ENCODE measurements at places on chromosomes 6 and 20.
A peak's percentile ranks its signal among the peaks of the same experiment; 100 is the strongest.

DNA sequence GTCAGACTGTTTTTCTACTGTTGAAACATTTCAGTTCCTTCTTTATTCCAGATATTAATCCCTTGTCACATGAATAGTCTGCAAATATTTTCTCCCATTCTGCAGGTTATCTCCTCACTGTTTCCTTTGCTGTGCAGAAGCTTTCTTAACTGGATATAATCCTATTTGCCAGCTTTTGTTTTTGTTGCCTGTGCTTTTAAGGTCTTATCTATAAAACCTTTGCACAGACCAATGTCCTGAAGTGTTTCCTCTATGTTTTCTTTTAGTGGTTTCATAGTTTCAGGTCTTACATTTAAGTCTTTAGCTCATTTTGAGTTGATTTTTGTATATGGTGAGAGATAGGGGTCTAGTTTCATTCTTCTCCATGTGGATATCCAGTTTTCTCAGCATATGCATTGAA lies 19.2 kb downstream of the NCOA6 start:
- no peak for DNase-seq

DNA sequence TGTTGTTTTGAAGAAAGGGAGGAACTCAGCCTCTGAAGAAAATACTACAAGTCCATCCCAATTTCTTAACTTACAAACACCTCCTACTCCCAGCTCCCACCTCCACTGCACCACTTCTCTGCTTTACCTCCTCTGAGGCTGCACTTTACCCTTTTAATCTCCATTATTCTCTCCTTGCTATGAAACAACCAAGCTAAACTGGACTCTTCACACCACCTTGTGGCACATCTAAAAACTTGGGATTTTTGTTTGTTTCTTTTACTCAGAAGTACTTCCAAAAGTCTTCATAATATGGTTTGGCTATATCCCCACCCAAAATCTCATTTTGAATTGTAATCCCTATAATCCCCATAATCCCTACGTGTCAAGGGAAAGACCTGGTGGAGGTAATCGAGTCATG lies 142.2 kb downstream of the MOXD1 start:
- DNase-seq: peak; percentile 21

DNA sequence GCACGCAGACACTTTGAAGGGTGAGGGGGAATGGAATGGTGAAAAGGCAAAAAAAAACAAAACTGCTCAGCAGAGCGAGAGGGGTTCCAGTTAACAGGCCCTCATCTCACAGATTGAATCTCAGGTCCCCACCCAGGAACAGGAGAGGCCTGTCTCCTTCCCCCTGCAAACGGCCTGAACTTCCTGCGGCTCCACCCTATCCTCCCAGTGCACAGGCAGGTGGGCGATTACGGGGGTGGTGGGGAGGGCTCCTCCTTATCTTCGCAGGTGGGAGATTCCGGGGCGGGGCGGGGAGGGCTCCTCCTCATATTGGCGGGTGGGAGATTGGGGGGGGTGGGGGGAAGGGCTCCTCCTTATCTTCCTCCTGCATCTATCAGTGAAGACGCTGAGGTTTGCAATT lies 129.0 kb downstream of the SOX4 start:
- no peak for DNase-seq

DNA sequence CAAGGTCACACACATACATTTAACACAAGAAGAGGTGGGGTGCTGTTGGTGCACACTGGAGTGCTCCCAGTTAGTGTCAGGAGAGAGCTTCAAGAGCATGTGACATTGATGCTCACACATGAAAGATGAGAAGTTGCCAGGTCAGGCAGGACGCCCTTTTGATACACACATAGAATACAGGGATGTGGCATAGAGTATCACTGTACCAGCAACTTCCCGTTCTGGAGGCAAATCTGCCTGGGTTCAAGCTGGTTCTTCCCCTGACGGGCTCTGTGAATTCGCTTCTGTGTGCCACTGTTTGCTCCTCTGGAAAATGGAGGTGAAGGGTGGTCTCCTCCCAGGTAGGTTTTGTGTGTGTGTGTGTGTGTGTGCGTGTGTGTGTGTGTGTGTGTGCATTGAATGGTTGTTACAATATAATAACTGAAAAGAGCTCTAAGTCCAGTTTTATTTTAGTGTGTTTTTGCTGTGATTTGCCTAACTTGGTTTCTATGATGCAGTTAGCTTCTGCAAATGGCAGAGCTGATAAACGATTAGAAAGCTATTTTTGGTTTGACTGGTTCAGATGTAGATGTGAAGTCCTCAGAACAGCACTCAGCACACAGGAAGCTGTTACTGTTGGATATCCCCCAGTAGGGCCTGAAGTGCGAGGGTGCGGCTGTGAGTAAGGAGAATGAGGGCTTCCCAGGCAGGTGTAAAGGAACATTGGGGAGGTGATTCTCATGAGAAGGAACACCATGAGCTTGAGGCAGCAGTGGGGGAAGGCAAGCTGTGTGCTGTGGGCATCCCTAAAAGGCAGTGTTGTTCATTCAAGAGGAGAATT lies 53.4 kb downstream of the HIVEP1 start:
- no peak for DNase-seq

GRCh38 chr6:25404693-25405169 lies 125.6 kb downstream of the CARMIL1 start:
- no peak for DNase-seq

- peak; percentile 10 for DNase-seq
These were observed 155.1 kb upstream of the ENPP5 start for GRCh38 chr6:46325561-46326530.

- DNase-seq: peak; percentile 45
These were observed 7.6 kb upstream of the DEFB129 start for GRCh38 chr20:219290-220115.

DNA sequence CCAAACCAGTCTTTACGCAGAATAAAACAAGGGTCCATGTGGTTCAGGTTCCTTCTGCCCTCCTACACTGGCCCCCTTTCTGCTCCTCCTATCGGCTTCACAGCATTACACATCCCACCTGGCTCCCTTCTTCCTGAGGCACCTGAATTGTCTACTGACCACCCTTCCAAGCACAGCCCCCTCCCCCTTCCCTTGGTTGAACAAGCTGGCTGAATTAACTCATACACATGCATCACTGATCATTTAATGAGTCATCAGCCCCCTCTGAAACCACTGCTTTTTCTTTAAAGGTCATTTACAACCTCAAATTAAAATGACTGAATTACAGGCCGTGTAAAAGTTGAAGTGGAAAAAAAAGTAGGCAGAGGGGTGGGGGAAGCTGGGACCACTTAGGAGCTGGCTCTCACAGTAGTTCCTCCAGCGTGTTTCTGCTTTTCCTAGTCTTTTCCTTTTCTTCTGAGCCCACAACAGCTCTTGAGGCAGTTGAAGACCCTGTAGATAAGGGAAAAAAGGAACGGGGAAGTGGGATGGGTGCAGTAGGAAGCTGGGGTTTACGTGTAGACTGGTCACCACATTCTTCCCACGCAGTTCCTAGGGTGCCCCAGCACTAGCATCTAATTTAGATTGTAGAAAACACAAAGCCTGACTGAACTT lies 67.6 kb downstream of the FYN start:
- no peak for DNase-seq

GRCh38 chr20:1626528-1627199 lies 6.9 kb upstream of the SIRPB1 start:
- no peak for DNase-seq

DNA sequence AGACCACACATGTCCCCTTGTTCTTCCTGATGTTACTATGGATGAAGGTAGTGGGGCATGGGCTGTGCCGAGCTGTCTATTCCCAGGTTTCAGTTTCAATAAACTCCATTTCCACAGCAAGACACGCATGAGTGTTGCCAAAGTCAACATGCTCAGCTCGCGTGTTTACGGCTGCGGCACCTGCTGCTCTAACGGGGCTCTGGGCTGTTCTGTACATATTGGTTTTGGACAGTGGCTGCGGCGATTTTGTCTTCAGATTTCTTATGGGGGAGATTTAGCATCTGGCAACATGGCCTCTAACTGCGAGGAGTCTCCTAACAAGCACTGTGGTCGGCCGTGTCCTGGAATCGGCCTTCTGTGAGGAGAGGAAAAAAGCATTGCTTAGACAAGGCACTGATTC lies 58.6 kb downstream of the TMEM242 start:
- no peak for DNase-seq

GRCh38 chr6:32718879-32719278 lies 22.3 kb upstream of the HLA-DQA2 start:
- no peak for DNase-seq

DNA sequence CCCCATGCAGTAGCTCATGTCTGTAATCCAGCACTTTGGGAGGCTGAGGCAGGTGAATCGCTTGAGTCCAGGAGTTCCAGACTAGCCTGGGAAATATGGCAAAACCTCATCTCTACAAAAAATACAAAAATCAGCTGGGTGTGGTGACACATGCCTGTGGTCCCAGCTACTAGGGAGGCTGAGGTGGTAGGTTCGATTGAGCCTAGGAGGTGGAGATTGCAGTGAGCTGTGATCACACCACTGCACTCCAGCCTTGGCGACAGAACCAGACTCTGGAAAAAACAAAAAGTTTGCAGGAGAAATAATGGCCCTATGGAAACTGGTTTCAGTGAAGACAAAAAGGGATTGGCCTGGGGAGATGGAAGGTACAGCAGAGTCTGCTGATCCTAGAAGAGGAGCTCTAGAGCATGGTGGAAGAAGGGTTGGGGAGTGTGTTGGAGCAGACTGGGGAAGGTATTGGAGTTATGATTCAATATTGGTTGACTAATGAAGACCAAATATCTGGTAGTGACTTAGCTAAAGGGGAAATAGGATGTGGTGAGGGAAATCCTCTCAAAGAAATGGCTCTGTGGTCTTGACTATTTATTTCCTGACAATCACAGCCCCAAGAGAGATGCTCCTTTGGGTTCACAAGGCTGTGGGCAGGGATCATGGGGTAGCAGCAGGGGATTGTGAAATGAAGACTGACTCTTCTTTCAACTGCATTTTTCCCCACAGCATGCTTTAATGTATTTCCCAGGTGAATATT lies 281.9 kb downstream of the UTRN start:
- no peak for DNase-seq

- DNase-seq: no peak
These were observed 153.4 kb upstream of the SALL4 start for GRCh38 chr20:51955756-51956155.

- no peak for DNase-seq
These were observed 19.4 kb upstream of the ITCH start for GRCh38 chr20:34343458-34344211.

- no peak for DNase-seq
These were observed 6.3 kb downstream of the NRSN2 start for GRCh38 chr20:353166-353565.

DNA sequence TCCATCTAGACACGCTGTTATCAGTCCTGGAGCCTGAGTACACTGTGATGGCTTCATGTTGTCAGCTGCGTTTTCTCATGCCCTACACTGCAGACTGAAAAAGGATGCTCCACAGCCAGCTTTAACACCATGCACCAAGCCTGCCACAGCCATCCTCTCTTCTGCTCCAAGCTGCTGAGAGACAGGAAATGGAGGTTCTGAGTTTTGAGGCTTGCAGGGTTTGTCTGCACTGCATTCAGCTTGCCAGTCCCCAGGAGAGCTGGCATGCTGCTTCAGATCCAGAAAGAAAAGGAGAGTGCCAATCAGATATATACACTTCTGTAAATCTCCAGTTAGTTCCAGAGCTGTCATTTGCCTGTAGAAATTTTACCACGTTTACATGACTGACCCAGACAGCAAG lies 550.7 kb upstream of the FLRT3 start:
- no peak for DNase-seq

- peak; percentile 14 for DNase-seq
These were observed 250.8 kb upstream of the PRDM1 start for GRCh38 chr6:105835373-105835772.

GRCh38 chr20:35145141-35145564 lies 2.0 kb downstream of the EDEM2 start:
- DNase-seq: peak; percentile 68

DNA sequence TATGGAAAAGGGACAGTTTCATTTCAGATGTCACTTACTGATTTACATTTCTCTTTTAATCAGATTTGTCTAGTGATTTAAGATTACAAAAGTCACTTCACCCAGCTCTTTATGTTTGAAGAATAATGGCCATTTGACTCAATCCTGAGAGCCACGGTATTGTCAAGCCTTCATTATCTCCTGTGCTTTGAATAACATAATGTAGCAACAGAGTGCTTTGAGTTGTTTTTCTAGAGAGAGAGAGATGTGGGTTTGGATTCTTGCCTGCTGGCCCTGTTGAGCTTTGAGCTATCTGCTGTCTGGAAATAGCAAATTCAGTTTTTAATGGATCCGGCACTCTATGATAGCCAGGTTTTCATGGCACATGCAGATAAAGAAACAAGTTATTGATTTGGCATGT lies 478.4 kb upstream of the SOX4 start:
- DNase-seq: no peak

DNA sequence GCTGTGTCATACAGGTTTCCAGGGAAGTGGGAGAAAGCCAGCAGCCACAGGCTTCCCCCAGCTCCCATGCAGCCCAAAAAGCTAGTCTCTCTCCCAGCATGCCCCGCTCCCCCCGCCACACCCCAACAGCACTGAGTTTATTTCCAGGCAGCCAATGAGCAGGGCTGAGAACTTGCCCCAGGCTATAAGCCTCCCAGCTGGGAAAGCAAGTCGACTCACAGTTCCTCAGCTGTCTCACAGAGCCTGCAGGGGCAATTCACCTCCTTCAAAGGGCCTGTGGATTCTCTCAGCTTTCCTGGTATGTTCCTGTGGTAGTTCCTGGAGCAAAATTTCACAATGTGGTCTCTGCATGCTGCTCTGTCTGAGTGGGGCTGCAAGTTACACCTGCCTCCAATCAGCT lies 34.2 kb downstream of the PAX1 start:
- DNase-seq: no peak

DNA sequence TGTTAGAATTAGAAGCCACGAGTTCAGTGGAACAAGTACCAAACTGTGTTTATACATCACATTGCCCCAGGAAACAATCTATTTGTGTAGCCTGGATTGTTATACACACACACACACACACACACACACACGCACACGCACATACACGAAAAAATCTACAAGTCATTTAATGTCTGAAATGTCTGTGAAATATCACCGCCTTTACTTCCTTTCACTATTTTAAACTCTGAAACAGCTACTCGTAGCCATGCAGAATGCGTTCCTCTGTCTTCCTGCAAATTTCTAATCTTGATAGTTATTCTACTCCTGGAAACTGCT lies 84.4 kb upstream of the SCAF8 start:
- DNase-seq: no peak

GRCh38 chr6:163825033-163825432 lies 410.5 kb downstream of the QKI start:
- no peak for DNase-seq

- no peak for DNase-seq
These were observed 196.2 kb downstream of the PAX1 start for GRCh38 chr20:21901470-21902275.

GRCh38 chr6:41047745-41048732 lies 5.0 kb upstream of the APOBEC2 start:
- no peak for DNase-seq

DNA sequence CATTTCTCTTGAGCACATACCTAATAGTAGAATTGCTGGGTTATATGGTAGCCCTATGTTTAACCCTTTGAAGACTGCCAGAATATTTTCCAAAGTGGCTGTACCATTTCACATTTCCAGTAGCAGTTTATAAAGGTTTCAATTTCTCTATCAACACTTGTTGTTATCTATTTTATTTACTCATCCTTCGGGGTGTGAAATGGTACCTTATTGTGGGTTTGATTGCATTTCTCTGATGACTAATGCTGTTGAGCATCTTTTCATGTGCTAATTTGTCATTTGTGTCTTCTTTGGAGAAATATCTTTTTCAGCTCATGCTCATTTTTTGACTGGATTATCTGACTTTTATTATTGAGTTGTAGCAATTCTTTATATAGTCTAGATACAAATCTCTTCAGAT lies 5.4 kb downstream of the ENPP4 start:
- DNase-seq: no peak
